ENCODE measurements at places on chromosomes 4 and X. TPM values are rescaled to one million over a fixed set of nuclear protein-coding genes. Genes with fewer than 3 reads are reported as not detected.

H2BW2 gene
- total RNA-seq = 0.59 TPM

DNA sequence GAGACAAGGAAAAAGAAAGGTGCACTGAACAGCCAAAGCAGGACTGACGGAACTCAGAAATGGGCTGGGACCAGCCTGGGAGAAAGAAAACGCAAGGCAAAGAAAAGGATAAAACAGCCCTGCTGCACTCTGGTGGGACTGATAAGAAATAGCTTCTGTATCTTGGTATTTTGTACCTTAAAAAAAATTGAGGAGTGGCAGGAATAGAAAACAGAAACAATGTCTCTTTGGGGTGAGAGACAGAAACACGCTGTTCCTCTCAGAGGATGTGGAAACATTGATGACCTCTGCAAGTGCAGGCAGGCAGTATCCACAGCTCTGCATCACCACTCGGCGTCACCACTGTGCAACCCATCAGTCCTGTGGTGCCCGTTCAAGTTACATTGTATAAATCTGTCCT is 152.5 kb upstream of the SPRY1 start:
- no peak for DNase-seq

DNA sequence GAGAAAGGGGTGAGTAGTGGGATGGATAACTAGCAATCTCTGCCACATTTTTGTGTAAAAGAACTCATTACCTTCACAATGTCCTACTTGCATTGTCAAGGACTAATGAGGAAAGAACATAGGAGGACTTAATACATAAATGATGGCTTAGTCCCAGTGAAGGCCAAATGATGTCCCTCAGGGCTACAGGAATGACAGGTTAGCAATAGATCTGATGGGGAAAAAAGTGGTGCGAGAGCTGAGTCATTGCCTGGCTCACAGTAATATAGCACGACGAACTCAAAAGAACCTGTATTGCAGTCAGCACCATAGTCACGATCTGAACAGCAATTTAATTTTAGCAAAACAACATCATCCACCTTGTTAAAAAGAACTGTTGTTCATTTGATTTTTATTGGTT is 70.9 kb upstream of the ARHGAP36 start:
- DNase-seq = no peak

GRCh38 chr4:165048170-165048569 is 5.5 kb upstream of the TRIM75 start:
- DNase-seq = no peak
